MG63 (cell line): ENCODE measurements at places on chromosomes 6 and 20. TPM values are rescaled to one million over a fixed set of nuclear protein-coding genes. Genes with fewer than 3 reads are reported as not detected.
A peak's percentile ranks its signal among the peaks of the same experiment; 100 is the strongest.

GRCh38 chr6:134020071-134020470 is 32.4 kb downstream of the SLC2A12 start:
- no peak for DNase-seq

DNA sequence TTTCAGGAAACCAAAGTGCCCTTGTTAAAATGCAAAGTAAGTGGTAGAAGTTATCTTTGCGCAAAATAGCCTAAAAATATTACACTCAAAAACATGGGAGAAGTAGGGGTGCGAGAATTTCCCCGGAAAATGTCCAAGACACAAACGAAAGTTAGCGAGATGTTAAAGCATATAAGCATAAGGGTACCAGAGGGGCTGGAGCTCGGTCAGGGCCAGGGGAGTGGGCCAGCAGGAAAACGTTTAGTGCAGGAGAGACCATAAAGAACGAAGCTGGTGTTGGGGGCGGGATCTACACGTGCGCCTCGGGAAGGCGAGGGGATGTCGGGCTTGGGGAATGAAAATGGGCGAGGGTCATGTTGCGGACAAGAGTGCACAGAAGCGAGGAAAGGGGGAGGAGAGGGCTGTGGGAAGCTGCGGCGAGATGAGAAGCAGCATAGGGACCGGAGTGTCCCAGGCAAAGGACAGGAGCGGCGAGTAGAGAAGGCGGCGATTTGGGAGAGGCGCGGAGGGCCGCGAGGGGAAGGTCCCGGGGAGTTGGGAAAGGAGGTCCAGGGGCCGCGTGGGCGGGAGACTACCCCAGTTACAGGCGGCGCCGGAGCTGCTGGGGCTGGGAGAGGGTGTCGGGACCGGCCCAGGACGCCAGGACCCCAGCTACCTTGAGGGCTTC is 600 bp downstream of the XPO5 start:
- DNase-seq, result peak; percentile 38

The WFDC2 gene
- total RNA-seq, result not detected in 2 replicates

The PRICKLE4 gene
- total RNA-seq, result not detected in 2 replicates
